ENCODE measurements at places on chromosomes 5 and 9. TPM values are rescaled to one million over a fixed set of nuclear protein-coding genes. Genes with fewer than 3 reads are reported as not detected.

GRCh38 chr5:170405817-170406216, 16.6 kb upstream of the KCNMB1 start:
- no peak for DNase-seq

DNA sequence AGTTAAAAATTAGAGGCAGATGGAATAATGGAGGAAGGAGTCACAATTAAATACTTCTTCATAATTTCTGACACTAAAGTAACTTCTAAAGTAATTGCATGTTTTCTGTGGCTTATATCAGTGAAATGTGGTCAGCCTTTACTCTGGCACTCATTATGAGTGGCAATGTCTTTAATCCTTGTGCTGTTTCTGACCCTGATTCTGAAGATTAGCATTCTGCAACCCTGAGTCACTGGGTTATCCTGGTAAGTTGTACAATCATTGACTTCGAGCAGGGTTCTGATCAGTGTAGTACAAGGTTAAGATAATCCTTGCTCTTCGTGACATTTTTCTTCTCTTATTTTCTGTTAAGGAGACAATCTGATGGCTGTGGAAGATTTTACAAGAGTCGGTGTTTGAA, 379.4 kb upstream of the RORB start:
- DNase-seq: no peak

- no peak for DNase-seq
Measured at GRCh38 chr5:62373382-62373781, 30.3 kb downstream of the DIMT1 start.

GRCh38 chr9:93306579-93307091, 122.7 kb downstream of the WNK2 start:
- no peak for DNase-seq

- no peak for DNase-seq
Measured at GRCh38 chr5:126506079-126506478, 82.9 kb downstream of the GRAMD2B start.

The ARSI gene
- 20.6 TPM for total RNA-seq

- DNase-seq: no peak
Measured at GRCh38 chr5:29193972-29194371, 1999.5 kb upstream of the CDH6 start.

GRCh38 chr5:98458726-98459125, 314.7 kb upstream of the RGMB start:
- DNase-seq: no peak

DNA sequence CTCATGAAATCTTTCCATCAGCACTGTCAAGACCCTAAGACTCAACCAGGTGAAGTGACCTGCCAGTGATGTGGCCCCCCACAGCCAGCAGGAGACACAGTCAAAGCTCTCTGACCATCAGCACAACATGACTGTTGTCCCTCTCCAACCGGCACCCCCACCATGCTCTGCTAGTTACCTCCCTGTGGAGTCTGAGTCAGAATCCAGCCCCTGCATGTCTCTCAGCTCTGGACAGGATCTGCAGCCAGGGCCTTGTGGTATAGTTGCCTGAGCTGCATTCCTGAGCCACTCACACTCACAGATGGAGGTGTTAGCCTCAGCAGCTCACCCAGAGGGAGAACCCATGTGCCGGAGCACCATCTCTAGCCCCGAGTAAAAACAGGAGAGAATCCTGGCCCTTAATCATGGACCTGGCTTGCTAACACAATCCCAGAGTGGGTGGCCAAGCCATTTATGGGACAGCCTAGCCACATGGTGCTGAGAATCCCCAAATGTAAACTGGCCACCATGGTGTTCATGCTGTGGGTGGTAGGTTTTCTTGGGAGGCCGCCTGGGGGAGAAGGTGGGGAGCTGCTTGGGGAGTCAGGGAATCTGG, 237.8 kb downstream of the PAPPA start:
- DNase-seq: no peak

The PCDHGA3 gene
- total RNA-seq: 1.9 TPM
